ENCODE measurements at places on chromosomes 2 and 18.

- no peak for DNase-seq
Measured at GRCh38 chr2:239443666-239444567, 43.1 kb upstream of the HDAC4 start.

- no peak for DNase-seq
Measured at GRCh38 chr2:10328670-10329579, 26.2 kb downstream of the HPCAL1 start.

DNA sequence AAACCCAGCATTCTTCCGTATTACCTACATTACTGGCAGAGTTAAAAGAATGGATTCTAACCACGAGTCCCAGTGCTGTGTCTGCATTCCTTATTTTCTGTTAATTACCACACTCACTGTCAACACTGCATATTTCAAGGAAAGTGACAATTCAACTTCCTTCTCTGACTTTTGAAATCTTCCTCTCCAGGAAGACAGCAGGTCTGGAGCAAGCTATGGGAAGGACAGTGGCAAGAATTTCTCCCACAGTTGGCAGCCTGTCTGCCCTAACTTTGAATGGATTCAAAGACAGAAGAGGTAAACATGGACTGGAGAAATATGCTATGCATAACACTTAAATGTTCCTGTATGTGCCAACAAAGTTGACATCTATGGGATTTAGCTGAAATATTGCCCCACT lies 700.5 kb upstream of the CHAC2 start:
- DNase-seq: no peak

DNA sequence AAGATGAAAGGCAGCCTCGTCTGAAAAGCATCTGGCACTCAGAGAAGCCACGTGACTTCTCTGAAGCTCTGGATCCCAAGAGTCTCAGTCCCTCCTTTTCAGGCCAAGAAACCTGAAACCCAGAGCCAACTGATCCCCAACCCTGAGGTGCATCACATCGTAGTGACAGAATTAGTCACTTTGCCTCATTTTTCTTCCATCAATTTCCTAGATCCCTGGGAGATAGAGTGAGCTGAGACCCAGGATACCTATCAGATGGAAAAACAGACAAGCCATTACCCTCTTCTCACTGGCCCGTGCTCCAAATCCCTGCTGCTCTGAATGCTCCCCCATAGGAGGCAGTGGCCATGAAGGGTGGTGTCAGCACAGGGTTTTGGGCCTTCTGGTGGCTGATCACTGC lies 113.1 kb downstream of the ALK start:
- DNase-seq: no peak
